Stimulated activated CD4-positive, alpha-beta T cell treated with anti-CD3 and anti-CD28 coated beads, Interleukin-15, amount 100 ng/mL, for 1 hour (primary cell): ENCODE measurements at places on chromosomes 6 and 20.

- DNase-seq = no peak
Measured at GRCh38 chr6:30688569-30688968, 2.1 kb upstream of the PPP1R18 start.

DNA sequence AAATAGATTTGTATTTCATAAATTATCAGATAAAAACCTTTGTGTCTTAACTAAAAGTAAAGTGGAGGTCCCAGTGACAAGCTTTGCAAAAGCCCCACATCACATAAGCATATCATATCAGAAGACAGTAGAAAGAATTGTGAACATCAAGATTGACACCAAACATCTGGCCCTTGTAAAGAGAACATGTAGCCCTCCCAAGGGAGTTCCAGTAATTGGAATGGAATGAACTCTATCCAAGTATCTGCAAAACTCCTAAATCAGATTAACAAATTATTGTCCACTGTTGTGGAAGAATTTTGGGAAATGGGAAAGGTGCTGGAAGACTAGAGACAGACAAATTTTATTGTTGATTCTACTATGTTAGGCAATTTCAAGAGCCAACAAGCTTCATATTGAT, 268.8 kb downstream of the KCNQ5 start:
- no peak for DNase-seq

- no peak for DNase-seq
Measured at GRCh38 chr6:46652232-46652602, 401 bp downstream of the CYP39A1 start.

GRCh38 chr6:431504-431903, 40.0 kb downstream of the IRF4 start:
- DNase-seq = no peak

DNA sequence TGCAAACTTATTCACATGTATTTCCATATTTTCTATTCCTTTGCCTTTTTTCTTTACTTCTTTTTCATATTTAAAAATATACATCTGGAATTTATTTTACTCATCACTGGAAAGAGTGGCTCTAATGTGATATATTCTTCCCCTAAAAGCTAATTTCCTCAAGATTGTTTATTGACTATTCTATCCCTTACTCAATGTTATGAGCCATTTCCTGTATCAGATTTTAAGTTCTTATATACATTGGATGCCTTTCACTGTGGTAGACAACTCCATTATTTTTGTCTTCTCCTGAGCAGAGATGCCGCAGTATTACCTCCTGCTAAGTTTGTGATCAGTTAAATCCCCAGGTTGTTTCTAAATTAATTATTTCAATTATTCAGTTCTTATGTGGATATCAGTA, 418.4 kb upstream of the JAG1 start:
- DNase-seq = no peak

GRCh38 chr20:34553366-34553867, 5.1 kb upstream of the MAP1LC3A start:
- DNase-seq = no peak

DNA sequence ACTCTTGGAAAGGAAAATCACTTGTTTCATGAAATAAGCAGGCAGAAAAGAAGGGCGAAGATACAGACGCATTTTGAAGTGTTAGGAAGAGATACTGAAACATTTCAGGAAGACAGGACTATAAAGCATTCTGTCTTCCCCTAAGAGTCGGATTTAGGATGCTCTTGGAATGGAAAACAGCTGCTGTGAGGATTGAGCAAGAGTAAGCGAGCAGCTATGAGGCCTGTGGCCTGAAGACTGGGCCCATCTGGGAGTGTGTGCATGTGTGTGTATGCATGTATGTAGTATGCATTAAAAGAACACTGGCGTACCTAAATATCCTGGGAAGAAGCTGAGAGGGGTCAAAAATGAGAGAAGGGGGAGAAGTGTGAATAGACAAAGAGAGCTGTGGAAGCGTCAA, 83.6 kb downstream of the SIM1 start:
- DNase-seq = no peak

- DNase-seq = no peak
Measured at GRCh38 chr6:140774080-140774505, 1358.6 kb upstream of the GJE1 start.
